Activated naive CD4-positive, alpha-beta T cell (primary cell): ENCODE measurements at places on chromosomes 16 and 17.

DNA sequence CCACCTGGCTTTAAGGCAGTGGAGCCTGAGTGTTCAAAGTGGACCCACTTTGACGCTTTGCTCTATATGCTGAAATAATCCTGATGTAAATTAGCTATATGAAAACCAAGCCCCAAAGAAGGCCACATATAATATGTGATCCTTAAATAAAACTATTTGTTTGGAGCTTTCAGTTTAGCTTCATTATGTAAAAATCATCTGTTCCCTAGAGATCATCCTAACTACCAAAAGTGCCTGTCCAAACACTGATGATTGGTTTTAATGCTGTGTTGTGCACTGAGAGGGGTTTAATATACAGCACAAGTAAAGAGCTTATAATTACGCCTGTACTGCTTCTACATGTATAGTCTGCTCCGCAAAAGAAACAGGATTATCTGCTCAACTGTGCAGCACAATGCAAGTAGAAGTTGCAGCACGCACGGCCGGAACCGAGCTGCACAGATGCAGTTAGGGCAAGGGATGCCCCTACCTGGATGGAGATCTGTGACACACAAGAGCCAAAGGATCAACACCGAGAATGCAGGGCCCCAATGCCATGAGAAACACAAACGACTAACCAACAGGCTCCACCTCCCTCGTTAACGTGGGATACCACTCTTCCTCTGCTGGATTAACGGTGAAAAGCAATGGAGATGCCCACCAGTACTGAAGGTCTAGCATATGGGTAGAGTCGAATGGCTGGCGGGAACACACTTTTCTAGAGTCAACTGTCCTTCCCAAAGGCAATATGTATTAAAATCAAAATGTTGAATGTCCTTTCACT, 20.5 kb downstream of the USP7 start:
- DNase-seq: no peak

DNA sequence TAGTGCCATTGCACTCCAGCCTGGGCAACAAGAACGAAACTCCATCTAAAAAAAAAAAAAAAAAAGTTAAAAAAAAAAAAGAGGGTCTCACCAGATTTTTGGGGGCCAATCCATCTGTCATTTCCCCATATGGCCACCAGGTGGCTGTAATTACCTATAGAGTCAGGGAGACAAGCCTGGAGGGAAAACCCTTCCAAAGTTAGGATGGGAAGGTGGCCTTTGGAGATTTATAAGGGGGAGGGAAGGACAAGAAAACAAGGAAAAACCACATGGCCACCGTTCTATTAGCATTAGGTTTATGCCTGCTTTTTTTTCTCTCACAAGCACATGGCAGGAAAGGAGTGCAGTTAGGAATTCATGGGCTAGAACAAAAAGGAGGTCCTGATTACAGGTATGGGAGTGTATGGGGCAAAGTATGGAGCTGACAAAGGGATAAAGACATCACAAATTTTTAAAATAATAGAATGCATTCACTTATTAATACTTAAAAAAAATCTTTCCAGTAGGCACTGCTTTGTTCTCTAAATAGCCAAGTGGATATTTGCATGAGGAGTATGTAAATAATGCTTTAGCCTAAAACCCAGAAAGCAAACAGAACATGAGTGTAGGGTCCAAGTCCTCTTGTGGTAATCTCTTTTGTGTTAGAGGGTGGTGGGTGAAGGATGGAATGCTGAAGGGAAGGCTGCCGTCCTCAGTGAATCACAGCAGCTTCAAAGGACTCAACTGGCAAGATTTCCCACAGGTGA, 5.1 kb downstream of the CYB5D1 start:
- no peak for DNase-seq

DNA sequence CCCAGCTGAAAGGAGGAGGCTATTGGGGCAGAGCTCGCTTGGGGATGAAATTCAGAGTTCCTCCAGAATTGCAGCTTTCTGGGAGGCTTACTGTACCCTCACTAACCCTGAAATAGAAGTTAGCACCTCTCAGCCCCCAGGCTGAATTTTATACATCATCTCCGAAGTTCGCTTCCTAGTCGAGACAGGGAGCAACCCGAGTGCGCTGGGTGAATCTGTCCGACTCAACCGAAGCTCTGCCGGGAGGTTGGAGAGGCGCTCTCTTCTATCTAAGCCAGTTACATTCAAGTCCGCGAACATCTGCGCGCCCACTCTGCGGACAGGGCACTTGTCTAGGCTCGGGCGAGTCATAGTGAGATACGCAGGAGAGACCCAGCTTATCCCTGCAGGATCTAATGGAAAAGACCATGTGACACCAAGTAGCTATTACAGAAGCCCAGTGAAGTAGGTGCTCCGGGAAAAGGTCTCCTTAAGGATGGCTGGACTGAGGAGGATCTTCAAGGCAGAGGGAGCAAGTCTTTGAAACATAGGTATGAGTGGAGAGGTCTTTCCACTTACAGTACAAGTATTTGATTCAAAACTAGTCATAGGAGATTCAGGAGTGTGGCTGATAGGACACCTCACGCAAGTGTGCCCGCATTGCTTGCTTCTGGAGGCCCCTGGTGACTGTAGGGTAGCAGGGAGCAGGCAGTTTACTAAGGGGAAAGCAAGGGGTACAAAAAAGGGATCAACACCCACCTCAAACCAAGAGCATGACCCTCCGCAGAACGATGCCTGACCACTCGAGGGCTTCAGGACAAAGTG, 646 bp upstream of the HES7 start:
- no peak for DNase-seq

GRCh38 chr16:10240854-10241613, 58.8 kb upstream of the GRIN2A start:
- no peak for DNase-seq

DNA sequence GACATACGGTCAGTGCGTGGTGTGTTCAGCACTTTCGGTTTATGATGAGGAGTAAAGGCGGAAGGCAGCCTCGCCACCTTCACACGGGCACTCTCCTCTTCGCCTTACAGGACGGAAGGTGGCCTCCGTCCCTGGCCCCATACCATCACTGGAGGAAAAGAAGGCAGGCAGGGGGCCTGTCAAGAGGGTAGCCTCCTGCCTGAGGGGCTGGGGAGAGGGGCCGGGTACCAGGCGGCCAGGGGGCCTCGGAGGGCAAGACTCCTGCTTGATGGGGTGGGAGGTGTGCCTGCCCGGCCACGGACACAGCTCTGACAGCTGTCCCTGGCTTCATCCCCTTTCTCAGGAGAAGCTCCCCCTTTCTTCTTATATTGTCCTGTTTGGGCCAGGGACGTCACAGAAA, 15.6 kb upstream of the SLC38A8 start:
- no peak for DNase-seq

GRCh38 chr17:6495450-6496115, 51.3 kb downstream of the PIMREG start:
- DNase-seq: no peak

GRCh38 chr16:88936556-88937205, 40.3 kb downstream of the CBFA2T3 start:
- no peak for DNase-seq

GRCh38 chr17:19705771-19706770, 10.3 kb downstream of the SLC47A2 start:
- DNase-seq: no peak

DNA sequence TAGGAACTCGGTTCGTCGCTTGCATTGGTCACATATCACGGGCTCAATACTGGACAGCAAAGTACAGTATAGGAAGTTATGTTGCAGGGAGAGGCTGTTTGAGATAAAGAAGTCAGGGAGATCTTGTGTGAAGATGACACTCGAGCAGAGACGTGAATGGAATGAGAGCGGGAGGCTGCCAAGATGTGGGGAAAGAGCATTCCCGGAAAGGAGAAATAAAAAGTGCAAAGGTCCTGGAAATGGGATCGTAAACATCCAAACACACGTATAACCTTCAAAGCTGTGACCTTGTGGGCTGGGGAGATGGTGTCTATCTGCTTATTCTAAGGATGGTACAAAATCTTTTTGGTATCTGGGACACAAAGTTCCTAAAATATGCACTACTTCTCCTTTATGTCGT, 43.0 kb upstream of the MYOCD start:
- DNase-seq: no peak

- DNase-seq: no peak
These were observed 8.5 kb upstream of the ZC3H18 start for GRCh38 chr16:88561485-88562359.

- no peak for DNase-seq
These were observed 6.0 kb upstream of the CPD start for GRCh38 chr17:30372755-30373154.
